ENCODE measurements at places on chromosomes 16 and 17.
A peak's percentile ranks its signal among the peaks of the same experiment; 100 is the strongest.

DNA sequence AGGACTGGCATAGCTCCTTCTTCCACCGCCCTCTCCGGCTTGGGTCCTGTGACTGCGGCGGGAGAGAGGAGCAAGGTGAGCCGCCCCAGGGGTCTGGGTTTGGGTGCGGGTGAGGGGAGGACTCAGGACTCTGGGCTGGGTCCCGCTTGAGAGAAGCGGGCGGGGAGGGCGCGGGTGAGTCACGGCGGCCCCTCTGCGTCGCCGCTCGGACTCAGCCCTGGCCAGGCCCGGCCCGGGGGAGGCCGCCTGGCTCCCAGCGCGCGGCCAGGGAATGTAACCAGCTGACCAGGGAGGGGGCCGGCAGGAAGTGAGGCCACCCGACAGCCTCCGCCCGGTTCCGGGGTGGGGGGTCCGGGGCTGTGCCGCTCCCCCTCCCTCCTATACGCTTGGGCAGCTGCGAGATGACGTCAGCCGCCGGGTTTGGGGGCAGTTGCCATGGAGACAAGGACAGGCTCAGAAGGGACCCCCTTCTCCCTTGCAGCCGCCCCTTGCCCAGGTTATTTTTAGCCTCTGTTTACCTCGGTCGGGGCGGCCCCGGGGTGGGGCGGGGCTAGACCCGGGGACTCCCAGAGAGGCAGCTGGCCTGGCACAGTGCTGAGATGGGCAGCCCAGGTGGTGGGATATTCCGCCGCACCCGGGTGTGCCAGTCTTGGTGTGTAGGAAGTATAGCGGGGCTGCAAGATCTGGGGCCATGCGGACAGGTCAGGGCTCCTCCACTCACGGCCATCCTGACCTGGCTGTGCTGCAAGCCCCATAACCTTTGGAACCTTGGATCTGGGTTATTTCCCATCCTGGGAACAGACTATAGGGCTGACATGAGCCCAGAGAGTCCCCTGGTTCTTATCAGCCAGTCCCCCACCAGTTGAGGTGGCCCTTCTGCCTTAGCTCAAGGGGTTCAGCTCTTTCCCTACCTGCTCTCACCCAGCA is 1.6 kb downstream of the RIPOR1 start:
- DNase-seq, result peak; percentile 32

- no peak for DNase-seq
These were observed 28.3 kb upstream of the BHLHA9 start for GRCh38 chr17:1241929-1242328.

GRCh38 chr17:75020331-75021110 is 8.1 kb downstream of the MRPL58 start:
- DNase-seq, result no peak

- no peak for DNase-seq
These were observed 2.3 kb downstream of the SLC5A11 start for GRCh38 chr16:24848065-24848464.

DNA sequence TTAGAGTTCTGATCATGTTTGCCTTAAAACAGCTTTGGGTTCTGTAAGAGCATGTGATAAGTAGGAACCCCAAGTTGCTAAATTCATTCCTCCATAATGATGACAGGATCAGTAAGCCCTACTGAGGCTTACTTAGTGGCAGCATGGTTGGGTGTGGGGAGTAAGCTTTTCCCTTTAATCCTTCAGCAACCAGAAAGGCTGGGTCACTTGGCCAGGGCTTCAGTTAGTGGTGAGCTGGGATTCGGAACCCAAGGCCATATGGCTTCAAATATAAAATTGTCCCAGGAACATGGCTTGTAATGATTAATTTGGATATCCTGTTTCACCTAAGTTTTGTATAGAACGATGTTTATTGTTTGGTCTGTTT is 850 bp downstream of the GINS3 start:
- DNase-seq, result peak; percentile 48

GRCh38 chr16:57690782-57691471 is 3.7 kb upstream of the DRC7 start:
- DNase-seq, result peak; percentile 77

DNA sequence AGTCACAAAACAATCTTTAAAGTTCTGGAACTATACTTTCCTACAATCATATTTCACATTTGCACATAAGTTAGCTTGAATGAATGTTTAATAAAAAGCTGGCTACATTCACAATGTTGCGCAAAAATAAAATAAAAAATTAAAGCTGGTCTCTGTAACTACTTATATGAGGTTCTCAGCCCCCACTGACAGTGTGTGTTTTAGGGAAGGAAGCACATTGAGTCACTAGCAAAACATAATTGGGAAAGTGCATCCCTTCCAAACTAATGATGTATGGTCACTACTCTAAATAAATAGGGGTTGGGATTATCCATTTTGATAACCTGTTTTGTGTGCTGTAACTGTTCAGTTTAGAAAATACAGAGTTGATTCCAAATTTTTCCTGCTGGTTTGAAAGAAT is 251.9 kb downstream of the IRX3 start:
- DNase-seq, result no peak

DNA sequence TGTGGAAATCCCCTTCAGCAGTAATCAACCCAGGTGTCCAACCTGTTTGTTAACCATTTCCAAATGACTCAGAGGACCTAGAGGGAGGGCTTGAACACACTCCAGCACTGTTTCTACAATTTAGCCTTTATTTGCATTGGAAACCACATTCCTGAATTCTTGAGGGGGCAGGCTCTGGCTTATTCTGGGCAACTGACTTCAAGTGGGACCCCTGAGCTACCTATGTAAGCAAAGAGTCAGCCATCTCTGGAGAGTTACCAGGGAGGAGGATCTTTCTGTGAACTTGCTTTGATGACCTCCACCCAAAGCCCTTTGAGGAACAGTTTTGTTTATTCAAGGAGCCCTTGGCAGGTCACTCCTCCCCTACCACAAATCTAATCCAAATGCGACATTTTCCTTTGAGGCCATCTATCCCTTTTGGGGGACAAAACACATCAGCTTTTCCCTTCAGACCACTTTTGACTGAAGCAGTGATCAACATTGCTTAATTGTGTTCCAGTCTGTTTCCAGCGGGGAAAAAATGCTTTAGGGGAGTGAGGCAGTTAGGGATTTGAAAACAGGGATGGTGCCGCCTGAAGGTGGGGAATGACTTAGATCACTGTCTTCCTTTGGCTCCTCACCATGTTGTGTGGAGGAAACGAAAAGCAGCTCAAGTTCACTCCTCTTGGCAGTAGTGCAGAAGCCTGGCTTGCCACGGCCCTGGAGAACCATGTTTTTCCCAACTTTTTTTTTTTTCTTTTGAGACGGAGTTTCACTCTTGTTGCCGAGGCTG is 46.2 kb downstream of the TUBD1 start:
- no peak for DNase-seq

DNA sequence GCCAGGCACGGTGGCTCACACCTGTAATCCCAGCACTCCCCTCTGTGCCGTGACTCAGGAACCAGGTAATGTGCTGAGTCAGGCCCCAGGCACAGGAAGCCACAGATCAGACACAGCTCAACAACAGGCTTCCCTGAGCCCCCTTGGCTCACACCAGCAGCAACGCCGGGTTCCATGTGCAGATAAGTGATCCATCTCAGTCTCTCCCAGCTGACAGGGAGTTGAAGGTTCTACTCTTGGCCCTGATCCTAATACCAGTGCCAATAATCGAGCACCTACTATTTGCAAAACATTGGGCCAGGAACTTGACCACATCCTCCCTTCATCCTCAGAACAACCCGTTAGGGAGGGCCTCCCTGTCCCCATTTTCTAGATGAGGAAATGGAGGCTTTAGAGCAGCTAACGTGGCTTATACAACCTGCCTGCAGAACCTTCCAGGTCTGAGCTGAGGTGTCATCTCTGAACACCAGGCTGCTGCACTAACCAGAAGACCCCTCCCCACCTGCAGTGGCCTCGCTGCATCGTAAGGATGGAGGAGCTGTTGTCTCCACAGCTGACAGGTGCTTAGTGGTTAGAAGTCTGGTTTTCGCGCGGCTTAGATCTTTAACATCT is 64.8 kb upstream of the AMZ2 start:
- DNase-seq, result no peak
